ENCODE measurements at places on chromosomes 5 and 9.

DNA sequence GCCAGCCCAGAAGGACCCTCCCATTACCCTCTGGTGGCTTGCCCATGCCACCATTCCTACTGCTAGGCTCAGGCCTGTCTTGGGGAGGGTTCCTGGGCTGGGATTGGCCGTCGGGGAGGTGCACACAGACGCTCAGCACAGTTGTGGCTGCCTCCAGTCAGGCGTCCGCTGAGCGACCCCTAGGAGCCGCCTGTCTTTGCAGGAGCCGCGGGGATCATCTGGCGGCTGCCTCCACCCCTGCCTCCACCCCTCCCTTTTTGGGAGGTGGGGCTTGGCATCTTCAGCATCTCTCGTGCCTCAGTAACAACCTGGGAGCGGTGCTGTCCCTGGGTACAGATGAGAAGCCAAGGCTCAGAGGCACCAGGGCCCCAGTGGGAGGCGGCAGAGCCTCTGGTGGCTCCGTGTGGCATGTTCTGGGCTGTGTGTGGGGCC is 39.6 kb downstream of the RXRA start:
- DNase-seq, result peak; percentile 77

DNA sequence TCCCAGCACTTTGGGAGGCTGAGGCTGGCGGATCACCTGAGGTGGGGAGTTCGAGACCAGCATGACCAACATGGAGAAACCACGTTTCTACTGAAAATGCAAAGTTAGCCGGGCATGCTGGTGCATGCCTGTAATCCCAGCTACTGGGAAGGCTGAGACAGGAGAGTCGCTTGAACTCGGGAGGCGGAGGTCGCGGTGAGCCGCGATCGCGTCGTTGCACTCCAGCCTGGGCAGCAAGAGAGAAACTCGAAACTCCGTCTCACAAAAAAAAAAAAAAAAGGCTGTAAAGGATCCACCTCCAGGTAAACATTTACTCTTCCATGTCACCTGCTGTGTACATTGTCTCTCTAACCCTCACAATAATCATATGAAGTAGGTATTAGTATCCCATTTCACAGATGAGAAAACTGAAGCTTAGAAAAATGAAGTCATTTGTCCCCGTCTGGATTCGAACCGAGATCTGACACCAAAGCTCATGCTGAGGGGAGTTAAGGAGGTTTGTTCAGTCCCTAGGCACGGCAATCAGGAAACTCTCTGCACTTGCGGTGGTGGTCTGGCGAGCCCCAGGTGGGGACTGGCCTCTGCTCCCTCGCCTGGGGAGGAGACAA is 494 bp upstream of the DOCK2 start:
- no peak for DNase-seq

- no peak for DNase-seq
These were observed 29.4 kb downstream of the DYNC2I2 start for GRCh38 chr9:128627127-128627715.

DNA sequence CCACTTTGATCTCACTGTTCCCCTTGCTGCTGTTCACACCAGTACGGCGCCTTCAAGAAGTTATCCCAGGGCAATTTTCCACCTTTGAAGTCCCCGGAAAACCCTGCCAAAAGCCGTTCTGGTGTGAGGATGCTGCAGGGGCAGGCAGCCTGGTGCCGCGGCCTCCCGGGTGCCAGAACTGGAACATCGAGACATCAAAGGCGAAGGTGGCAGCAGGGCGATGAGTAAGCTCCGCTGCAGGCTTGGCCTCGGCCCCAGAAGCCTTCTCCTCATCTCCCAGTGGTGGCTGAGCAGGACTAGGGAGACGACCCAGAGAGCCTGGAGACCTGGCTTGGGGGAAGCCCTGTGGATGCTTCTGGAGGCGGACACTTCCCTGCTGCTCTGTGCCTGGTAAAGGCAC is 115.3 kb upstream of the MSX2 start:
- no peak for DNase-seq

GRCh38 chr9:137298401-137299202 is 3.5 kb downstream of the NRARP start:
- no peak for DNase-seq

DNA sequence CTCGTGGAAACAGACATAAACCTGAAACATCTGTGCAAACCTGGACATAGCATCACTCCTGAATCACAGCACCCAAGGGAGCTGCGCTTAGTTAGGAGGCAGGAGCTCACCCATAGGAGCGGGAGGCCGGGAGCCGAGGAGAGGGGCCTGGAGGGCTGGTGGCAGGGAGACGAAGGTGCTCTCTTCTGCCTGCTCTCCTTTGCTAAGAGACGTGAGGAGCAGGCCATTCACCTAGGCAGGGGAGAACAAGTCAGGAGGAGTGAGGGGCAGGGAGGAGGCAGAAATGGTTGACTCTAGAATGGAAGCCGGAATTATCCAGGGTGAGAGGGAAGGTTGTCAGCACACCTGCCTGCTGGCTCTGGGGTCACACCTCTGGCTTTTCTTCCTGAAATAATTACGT is 398.4 kb upstream of the IRX2 start:
- DNase-seq, result no peak

DNA sequence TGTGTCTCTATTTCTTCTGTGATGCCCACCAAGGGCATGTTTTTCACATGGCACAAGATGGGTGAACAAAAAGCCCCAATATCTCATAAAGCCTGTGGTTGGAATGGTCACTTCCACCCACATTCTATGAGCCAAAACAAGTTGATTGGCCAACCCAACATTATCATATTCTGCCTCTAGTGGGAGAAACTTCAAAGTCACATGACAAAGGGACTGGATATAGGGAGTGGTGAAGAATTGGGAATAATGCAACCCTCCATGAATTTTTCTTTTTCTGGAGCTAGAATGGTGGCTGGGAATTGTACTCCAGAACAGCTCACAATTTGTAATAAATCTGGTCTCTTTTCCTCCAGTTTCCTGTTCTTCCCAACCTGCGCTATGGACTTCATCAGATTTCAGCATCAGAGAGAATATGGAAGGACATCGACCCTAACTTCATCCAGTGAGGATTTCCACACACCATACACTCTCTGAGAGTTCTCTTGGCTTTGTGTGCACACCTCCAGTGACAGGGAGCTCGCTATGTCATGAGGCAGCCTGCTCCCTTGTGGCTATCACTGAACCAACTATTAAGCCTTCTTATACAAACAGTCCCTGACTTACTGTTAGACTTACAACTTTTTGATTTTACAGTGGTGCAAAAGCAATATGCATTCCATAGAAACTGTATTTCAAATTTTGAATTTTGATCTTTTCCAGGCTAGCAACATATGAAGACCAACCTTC is 12.0 kb upstream of the B4GALT1 start:
- DNase-seq, result no peak

- no peak for DNase-seq
These were observed 54.3 kb downstream of the ANKRD55 start for GRCh38 chr5:56178823-56179222.

DNA sequence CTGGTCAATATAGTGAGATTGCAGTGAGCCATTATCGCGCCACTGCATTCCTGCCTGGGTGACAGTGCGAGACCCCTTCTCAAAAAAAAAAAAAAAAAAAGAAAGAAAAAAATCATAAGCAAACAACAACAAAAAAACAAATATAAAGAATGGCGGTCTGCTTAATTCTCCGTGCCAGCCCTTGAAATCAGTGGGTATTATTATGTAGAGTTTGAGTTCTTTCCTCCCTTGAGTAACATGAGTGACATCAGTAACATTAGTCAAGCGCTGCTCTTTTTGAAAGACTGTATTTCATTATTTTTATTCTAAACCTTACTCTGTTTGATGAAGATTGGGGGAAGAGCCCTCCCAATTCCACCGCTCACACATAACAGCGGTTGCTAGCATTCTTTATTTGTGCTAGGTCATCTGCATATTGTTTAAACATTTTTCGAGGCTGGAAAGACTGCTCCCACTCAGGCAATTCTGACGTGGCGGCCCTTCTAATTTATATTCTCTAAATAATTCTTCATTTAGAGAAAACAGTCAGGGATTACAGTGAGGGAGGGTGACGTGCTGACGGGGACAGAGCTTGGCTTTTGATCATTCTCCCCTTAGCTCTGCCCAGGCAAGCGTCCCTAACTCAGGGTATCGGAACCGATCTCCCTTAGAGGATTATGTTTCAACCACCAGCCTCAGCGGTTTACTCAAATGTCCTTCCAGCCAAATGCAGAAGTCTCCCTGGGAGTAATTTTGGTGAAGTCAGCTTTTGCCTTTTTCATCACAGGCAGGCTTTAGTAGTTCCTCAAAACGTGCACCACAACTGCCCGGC is 860 bp upstream of the MARCHF6 start:
- no peak for DNase-seq

DNA sequence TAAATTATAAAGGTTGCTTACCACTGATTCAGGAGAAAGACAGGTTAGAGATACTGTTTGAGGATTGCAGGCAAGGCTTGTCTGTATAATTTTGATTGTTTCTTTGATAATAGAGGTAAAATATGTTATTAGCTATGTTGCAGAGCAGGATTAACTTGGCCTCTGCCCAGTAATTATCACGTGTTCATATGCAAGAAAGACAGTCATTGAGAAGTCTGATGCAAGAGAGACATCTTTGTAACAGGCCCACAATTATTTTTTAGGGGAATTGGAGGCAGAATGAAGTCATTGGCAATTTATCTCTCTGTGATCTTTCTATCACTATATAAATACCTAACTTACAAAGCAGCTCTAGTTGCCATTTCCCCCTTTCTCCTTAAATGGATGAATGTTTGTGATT is 46.0 kb downstream of the SLC44A1 start:
- no peak for DNase-seq

DNA sequence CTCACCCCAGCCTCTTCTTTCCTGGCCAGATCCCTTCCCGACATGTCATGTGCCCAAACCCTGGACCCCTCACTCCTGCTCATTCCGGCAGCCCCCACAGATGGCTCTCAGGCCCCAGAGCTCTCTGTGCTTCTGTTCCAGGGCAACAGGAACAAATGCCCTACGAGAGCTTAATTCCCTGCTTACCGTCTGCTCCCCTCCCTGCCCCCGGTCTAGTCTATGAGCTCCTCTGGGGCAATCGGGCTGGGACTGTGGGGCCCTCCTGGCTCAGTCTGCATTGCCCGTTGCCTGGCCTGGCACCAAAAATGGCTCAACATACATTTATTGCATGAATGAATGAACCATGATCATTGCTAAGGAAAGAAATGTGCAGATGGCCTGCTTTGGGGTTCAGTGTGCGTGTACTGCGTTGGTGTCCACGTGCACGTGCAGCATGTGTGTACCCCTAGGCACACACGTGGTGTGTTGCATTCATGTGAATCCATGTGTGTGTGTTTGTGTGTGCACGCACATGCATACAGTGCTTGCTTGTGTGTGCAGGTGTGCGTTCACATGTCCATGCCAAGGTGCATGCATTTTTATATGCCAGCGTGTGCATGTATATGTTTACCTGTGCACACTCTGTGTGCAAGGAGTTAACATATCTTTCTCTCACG is 201.2 kb upstream of the IER5L start:
- no peak for DNase-seq

DNA sequence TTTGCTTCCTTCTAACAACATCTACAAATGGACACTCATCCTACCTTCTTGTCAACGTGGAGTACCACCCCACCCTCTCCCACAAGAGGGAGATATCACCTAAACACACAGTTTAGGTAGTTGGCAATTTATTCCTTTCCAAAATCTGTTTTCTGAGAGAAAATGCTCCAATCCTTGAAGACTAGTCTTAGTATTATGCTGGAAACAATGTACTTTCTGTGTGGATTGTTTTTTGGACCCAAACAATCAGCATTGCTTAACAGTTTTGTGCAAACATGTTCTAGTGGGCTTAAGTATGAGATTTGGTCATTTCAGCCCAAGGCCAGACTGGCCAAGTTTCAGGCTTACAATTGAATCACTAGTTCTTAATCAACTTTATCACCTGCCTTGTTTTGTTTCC is 359.1 kb downstream of the ARHGEF28 start:
- peak; percentile 17 for DNase-seq

DNA sequence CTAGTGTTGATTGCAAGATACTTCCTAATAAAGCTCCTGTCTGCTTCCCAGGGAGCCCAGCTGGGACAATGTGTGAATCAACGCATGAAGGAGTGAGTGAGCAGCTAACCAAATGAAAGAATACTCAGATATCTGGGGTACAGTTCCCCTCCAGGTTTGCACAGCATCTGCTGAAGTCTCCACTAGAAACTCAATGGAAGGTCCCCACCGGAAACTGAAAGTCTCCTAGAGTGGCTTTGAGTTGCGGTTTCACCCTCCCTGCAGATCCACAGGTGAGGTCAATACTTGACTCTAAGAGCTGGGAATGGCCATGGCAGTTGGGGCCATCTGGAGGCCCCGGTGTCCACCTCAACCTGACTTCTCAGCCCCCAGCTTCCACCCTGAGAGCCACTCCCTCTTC is 198.2 kb upstream of the MSX2 start:
- DNase-seq, result no peak

Measured in testis (tissue), 5 donors.